ENCODE measurements at places on chromosomes 1 and 21. TPM values are rescaled to one million over a fixed set of nuclear protein-coding genes. Genes with fewer than 3 reads are reported as not detected.

DNA sequence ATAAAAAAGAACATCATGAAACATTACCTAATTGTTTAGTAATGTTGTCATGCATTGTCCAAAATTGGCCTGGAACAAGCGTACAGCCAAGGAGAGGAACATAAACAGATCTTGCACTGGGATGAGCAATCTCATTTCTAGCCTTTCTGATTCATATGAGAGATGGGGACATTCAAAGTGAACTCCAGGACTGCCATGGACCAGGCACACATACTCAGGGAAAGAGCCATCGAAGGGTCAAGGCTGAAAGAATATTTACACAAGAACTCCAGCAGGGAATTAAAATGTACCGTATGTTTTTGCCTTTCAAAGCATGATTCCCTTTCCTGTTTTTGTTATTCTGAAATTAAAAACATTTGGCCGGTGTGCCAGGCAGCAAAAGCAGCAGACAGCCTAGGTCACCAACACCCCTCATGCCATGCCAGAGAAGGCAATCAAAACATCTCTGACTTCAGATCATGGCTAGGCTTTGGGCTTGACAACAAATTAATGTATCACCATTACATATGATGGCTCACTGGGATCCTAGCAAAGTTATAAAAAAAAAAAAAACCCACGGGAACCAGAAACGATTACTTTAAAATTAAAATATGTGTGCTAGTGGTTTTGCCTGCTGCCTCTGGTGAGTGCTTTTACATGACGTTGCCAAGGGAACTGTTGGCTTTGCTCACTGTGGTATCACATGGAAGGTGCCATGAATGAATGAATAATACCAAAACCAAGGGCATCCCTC, 159.8 kb downstream of the TGFBR3 start:
- DNase-seq: no peak

GRCh38 chr1:214665606-214666110, 62.7 kb downstream of the CENPF start:
- no peak for DNase-seq

GRCh38 chr1:77031106-77031662, 163.9 kb downstream of the ST6GALNAC5 start:
- DNase-seq: no peak

GJA9 gene
- not detected for total RNA-seq

ICOSLG gene
- total RNA-seq: 8.7 TPM

GRCh38 chr1:5513179-5513578, 479.0 kb downstream of the NPHP4 start:
- no peak for DNase-seq

GRCh38 chr1:41167667-41168066, 74.4 kb downstream of the SCMH1 start:
- no peak for DNase-seq

TLCD4 gene
- total RNA-seq: 17.3 TPM
